Stimulated activated CD8-positive, alpha-beta memory T cell treated with anti-CD3 and anti-CD28 coated beads, Interleukin-7, amount 100 ng/mL, for 1 hour (primary cell): ENCODE measurements at places on chromosomes 5 and 9.

GRCh38 chr5:71903808-71904207, 184.7 kb downstream of the CARTPT start:
- no peak for DNase-seq

DNA sequence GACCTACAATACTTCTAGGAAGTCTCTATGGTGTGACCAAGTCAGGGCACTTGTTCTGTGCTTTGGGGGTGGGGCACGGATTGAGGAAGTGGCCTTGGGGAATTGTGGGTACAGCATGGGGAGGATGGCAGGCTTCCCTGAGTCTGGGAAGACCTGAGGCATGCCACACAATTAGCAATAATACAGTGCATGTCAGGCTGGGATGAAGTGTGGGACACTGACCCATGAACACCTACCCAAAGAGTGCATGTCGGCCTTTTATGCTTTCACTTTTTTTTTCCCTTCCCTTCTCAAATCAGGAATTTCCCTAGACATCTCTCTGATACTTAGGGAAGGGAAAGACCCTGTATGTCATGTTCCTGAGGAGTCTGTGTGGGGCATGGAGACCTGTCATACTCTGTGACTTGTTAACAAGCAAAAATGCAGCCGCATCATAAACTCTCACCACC, 146.4 kb downstream of the PALM2AKAP2 start:
- DNase-seq, result no peak

DNA sequence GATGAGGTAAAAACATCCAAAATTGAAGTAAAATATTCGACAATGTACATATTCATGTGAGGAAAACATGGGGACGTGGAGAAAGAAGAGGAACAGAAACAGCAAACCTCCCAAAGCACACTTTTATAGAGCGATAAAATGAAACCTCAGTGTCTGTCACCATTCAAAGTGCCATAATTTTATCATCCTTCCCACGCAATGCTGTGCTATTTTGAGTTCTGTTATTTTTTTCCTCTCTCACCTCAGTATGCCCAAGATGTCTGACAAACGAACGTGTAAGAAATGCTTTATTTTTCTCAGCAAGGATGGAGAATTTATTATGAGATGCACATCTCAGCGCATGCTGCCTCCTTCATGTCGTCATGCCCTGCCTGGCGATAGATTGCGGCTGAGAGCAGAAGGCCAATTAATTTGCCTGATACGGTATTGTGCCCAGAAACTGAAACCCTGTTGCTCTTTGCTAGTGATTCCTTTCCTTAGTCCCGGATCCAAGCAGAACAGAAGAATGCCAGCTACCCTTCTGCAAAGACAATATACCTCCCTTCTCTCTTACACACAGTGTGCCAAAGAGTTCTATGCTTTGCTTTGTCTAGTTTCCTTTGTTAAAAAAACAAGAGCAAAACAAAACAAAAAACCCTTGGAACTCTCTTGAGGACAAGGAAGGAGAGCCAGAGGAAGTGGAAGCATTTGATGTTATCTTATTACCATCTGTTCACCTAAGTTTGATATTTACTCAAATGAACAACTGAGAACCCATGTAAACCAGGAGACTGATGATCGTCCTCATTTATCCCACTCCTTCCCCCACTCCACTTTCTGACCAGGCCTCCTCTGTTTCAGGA, 192.4 kb downstream of the SEMA6A start:
- no peak for DNase-seq

GRCh38 chr5:89998519-89999305, 410.8 kb downstream of the CETN3 start:
- no peak for DNase-seq

DNA sequence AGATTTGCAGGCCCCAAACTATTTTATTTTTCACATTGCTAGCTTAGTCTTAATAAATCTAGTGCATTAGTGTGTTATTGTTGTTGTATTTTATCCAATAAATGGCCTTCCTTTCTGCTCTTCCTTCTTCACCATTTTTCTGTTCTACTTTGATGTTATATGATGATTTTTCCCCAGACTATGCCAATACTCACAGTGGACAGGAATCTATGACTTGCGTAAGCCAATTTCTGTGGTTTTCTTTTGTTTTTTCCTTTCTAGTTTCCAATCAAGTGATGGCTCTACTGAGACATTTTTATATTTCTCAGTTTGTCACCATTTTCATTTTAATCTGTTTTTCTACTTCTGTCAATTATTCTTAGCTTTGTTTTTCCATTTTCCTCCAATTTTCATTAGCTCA, 106.8 kb upstream of the FBXL7 start:
- no peak for DNase-seq

DNA sequence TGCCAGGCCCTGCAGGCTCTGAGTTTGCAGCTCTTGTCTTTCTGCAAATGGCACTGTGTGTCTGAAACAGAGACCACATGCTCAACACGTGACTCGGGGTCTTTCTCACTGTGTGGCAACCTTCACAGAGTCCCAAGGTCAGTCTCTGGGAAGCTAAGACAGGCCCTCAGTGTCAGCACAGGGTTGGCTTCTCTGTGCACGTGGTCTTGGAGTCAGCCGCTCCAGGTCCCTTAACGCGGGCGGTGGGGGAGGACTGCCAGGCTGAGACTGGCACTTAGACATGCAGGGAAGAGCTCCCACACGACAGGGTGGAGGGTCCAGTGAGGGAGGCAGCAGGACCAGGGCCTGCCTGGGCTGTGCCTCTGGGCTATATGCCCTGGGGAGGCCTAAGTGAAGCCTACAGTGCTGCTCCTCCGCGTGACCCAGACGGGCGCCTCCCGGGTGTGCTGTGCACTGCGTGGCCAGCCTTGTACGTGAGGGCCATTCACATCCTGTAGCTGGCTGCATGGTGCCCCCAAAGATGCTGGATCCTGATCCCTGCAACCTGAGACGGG, 76.8 kb downstream of the ADAMTS2 start:
- no peak for DNase-seq

DNA sequence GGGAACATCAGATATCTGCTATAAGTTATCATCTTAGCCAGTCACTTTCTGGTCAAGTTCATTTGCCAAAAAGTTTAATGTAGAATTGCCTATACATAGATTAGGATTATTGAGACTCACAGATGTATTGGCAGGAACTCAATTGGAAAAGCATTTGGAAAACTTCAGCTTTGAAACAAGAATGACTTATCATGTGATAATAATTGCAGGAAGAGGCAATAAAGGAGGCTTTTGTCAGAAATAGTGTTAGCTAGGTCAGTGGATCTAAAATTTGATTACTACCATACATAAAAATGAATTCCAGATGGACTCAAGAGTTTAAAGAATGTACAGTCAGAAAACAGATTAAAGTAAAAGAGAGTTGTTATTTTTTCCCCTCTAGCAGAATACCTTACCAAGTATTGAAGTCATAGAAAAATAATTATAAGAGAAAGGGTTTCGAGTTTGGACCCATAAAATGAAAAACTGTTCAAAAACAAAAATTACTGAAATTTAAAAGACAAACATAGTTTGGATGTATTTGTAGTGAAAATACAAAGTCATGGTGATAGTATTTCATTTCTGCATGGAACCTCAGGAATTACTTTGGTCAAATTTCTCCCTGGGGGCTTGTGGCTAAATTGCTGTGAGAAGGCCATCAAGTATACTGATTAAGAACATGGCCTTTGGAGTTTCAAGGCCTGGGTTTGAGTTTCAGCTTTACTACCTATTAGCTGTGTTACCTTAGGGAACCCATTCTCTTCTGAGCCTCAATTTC, 159.9 kb downstream of the TMEM38B start:
- no peak for DNase-seq

DNA sequence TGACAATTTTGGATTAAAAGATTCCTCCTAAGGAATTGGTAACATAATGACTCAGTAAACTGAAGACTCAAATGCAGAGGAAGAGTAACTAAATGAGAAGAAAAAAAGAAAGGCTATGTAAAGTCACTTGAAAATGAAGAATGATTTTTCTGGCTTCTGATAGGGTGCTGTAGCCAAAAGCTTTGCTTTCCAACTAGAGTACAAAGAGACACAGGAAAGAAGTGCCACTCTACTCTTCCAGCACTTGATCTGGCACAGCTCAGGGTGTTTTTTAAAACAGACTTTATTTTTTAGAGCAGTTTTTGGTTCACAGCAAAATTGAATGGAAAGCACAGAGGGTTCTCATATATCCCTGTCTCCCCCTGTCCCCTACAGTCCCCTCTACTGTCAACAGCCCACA, 122.5 kb downstream of the LMNB1 start:
- DNase-seq, result no peak

GRCh38 chr5:2492476-2492875, 259.0 kb downstream of the IRX2 start:
- DNase-seq, result no peak

DNA sequence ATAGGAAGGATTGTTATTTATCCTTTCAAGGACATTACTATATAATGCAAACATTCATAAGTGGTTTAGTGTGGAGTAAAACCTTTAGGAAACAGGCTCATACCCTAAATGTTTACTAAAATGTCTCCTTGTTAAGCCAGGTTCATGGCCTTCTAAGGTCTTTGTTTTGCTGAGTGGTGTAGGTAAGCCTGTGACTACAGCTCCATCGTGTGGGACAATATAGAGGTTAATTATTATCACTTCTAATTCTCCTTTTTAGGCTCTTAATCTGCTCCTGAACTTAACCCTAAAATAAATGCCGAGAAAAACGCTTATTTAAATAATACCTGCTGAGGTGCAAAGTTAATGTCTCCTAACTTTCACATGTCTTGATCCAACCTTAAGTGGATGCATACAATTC, 43.8 kb downstream of the SPINK5 start:
- no peak for DNase-seq

DNA sequence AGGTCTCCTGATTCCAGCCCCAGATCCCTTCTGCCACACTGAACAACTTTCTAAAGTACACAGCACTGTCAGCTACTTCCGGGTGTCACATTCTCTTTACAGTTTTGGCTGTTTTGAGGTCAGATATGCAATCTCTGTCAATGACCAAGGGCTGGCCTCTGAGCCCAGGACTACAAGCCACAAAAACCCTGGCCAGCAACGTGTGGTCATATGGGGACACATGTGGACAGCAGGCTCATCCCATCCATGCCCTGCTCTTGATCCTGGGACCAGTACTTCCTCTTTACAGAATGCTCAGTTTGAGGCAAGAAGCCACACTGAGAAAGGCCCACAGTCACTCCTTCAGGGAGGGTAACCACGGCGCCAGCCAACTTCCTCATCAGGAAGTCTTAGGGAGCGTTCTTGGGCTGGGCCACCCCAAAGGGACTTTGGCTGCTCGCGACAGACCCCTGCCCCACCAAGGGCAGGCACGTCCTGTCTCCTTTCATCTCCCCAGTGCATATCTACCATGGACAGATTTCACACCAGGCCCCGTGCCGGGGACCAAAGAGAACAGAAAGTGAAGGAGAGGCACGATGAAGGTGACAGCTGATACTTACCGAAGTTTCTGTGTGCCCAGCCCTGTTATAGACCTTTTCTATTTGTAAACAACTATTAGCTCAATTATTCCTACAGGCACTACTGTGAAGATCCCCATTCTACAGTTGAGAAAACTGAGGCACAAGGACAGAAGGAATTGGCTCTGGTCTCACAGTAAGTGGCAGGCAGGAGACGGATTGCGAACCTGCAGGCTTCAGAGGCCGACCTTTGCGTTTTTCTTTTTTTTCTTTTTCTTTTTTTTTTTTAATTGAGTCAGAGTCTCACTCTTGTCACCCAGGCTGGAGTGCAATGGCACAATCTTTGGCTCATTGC, 37.3 kb downstream of the STK10 start:
- no peak for DNase-seq

DNA sequence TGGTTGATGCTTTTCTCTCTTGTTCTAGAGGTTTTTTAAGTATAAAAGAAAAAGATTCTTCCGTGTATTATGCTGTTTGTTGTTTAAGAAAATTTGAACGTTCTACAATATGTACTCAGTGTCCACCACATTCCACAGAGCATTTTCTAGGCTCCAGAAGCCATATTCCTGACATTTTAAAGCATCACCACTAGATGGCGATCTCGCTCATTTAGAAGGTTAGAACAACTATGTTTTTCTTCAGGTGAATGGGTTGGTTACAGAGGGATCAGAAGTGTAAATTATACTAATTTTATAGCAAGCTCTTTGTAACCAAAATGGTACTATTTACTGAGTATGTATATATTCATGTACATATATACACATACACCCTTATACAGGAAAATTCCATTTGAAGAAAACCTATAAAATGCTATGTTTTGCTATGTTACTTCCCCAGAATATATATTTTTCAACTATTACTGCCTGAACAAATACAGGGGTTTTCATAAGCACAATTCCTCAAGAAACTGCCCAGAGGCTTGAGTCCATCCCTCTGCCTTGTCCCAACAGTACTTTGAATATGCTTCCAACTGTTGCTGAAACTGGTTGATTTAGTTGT, 284.3 kb downstream of the CCDC171 start:
- DNase-seq, result no peak

DNA sequence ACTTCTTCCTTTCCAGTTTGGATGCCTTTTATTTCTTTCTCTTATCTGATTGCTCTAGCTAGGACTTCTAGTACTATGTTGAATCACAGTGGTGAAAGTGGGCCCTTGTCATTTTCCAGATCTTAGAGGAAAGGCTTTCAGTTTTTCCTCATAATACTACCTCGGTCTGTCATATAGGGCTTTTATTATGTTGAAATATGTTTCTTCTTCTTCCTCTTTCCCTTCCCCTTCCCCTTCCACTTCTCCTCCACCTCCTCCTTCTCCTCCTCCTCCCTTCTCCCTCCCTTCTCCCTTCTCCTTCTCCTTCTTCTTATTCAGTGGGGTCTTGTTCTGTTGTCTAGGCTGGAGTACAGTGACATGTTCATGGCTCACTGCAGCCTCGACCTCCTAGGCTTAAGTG, 9.2 kb upstream of the TERT start:
- no peak for DNase-seq

DNA sequence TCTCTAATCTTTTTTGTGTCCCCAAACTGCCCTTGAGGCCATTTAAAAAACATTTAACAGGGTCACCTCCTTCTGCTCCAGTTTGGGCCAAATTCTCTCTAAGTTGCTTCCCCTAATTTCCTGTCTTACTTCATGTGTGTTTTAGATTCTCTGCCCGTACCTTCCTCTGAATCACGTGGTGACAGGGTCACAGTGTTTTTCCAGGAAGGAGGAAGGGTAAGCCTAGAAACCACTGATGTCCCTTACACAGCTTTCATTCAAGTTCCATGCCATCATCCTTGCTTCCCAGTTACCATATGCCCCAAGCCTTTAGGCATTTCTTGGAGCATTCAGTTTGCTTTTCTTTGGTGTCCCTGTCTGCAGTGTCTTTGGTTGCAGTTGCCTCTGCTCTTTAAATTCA, 42.4 kb upstream of the MACIR start:
- no peak for DNase-seq

DNA sequence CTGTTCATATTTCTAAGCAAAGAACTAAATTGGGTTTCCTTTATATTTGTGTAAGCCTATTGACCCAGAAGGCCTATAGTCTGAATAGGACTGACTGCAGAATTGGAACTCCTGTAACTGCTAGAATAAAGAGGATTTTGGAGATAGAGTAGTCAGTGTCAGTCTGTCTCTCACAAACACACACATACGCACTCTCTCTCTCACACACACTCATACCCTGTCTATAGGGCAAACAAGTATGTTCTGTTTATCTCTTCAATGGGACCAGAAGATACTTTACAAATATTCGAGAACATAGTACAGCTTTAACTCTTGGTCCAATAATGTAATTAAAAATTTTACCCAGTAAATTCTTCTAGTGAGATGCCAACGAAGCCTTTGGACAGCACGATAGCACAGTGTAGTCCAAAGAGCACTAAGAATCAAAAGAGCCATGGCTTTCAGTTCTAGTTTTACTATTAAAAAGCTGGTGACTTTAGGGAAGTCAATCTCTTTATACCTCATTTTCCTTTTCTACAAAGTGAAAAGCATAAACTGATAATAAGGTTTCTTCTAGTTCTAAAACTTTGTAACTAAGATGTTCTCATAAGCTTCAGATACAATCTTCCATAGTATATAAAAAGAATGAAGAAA, 19.3 kb downstream of the ABHD17B start:
- no peak for DNase-seq
